ENCODE measurements at places on chromosomes 16 and 17.

DNA sequence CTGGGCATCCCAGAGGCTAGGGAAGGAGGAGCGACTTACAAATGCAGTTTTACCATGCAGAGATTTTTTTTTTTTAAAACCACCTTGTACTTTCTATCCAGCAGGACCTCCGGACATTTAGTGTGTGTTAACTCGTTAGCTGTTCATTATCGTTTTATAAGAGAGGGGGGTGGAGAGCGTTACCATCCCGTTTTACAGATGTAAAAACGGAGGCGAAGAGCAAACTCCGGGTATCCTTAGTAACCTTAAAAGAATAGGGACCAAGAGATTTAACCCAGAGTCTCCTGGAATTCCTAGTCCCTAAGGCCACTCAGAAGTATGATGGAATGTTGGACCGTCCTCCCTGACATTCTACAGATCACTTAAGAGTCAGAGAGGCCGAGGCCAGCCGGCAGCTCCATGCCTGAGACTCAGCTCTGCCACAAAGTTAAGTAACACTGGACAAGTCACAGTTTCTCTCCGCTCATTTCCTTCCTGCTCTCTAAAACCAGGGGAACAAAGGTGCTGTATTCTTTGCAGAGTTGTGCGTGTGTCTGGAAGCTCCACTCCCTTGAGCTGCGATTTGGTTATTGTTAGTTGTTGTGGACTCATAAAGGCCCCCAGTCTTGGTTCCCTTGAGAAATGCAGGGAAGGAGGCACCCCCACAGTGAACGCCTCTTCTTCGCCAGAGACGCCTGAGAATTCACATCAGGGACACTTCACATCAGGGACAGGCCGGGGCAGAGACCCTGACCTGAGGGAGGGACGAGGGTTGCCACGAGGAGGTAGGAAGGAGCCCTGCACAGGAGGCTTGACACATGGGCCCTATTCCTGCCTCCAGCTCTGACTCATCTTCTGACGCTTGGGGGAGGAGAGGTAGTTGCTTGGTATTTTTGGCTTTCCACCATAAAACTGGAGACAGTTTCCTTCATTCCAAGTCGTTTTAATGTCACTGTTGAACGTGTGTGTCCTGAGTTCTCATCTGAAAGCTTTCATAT lies 1.2 kb downstream of the DUSP14 start:
- peak; percentile 11 for DNase-seq

DNA sequence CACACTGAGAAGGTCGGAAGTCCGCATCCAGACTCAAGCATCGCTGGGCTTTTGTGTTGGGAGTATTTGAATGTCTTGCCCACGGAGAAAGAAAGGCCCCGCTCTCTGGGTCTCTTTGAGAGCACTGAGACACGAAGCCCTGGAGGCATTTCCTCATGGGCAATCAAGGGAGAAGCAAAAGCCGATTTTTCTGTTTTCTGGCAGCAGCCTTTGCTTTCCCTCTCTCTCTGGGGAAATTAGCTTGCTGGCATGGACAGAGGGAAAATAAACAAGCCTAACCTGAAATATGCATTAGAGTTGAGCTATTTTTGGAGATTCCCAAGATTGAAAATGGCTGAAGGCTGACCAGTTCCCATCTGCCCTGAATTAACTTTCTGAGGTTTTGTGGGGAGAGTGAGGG lies 238.7 kb downstream of the HAPSTR1 start:
- no peak for DNase-seq

DNA sequence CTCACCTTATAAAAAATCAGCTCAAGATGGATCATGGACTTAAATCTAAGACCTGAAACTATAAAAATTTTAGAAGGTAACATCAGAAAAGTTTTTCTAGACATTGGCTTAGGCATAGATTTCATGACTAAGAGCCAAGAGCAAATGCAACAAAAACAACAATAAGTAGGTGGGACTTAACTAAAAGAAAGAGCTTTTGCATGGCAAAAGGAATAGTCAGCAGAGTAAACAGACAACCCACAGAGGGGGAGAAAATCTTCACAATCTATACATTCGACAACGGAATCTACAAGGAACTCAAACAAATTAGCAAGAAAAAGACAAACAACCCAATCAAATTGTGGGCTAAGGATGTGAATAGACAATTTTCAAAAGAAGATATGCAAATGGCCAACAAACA lies 368.4 kb upstream of the KIF2B start:
- DNase-seq, result no peak

GRCh38 chr17:79002291-79002690 lies 7.3 kb downstream of the CANT1 start:
- DNase-seq, result no peak

- no peak for DNase-seq
These were observed 45.7 kb upstream of the ZNF469 start for GRCh38 chr16:88337021-88337420.

- no peak for DNase-seq
These were observed 3.8 kb upstream of the XYLT1 start for GRCh38 chr16:17474572-17474971.

GRCh38 chr16:71618429-71618828 lies 7.6 kb upstream of the MARVELD3 start:
- no peak for DNase-seq

DNA sequence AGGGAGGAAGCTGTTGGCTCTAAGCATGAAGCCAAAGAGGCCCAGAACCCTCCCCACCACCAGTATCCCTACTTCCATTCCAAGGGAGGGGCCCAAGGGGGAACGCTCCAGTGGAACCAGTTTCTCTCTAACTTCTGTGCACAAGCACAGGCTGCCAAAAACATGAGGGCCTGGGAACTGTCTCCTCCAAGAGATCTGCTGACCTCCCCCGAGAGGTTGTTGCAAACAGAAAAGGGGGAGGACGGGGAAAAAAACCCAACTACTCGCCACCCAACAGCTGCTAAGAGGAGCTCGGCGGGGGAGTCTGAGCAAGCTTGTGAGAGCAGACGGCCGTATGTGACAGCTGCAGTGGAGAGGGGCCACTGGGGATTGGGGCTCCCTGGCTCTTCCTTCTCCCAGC lies 15.7 kb upstream of the SLC35B1 start:
- no peak for DNase-seq

- no peak for DNase-seq
These were observed 51.8 kb downstream of the LYRM1 start for GRCh38 chr16:20952139-20952920.

DNA sequence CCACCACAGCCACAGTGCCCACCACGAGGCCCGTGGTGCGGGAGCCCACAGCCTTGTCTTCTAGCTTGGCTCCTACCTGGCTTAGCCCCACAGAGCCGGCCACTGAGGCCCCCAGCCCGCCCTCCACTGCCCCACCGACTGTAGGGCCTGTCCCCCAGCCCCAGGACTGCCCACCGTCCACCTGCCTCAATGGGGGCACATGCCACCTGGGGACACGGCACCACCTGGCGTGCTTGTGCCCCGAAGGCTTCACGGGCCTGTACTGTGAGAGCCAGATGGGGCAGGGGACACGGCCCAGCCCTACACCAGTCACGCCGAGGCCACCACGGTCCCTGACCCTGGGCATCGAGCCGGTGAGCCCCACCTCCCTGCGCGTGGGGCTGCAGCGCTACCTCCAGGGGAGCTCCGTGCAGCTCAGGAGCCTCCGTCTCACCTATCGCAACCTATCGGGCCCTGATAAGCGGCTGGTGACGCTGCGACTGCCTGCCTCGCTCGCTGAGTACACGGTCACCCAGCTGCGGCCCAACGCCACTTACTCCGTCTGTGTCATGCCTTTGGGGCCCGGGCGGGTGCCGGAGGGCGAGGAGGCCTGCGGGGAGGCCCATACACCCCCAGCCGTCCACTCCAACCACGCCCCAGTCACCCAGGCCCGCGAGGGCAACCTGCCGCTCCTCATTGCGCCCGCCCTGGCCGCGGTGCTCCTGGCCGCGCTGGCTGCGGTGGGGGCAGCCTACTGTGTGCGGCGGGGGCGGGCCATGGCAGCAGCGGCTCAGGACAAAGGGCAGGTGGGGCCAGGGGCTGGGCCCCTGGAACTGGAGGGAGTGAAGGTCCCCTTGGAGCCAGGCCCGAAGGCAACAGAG lies 10.5 kb downstream of the VASN start:
- no peak for DNase-seq

GRCh38 chr16:29985271-29985811 lies 10.1 kb downstream of the HIRIP3 start:
- DNase-seq, result no peak

GRCh38 chr17:7885367-7886226 lies 3.0 kb upstream of the CHD3 start:
- DNase-seq, result peak; percentile 48

GRCh38 chr16:88866151-88866920 lies at the start of gene PABPN1L:
Gene PABPN1L (minus strand): TSS chr16:88866660. CDS start chr16:88866606, 54 bp downstream.
- DNase-seq, result no peak

GRCh38 chr17:40535924-40536294 lies 29.4 kb downstream of the CCR7 start:
- DNase-seq, result no peak

DNA sequence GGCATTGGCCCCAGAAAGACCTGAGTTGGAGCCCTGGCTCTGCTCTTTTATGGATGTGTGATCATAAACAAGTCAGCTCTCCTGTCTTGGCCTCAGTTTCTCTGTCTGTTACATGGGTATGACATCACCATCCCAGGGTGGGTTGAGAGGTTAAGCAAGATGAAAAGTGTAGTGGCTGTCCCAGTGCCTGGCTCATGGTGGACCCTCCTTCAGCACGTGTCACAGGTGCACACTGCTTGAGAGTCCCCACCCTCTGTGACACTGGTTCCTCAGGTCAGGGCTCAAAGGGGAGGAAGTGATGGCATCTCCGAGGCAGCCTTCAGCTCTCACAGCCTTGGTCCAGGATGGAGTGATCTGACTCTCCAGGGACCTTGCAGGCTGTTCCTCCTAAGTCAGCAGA lies 218.4 kb downstream of the HAPSTR1 start:
- no peak for DNase-seq

DNA sequence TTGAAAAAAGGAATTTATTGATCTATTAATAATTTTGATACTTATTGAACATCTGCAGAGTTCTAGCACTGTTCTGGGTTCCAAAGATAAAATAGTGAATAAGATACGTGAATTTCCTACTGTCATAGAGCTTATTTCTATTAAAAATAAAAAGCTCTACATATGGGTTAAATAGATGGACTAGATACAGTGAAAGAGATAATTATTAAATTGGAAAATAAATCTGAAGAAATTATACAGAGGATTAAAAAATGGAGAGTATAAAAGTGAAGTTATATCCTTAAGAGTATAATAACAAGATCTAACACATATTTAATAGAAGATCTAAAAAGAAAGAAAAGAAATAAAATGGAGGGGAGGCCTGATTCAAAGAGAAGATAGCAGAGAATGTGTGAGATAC lies 10.1 kb upstream of the ABCA5 start:
- no peak for DNase-seq

GRCh38 chr16:4214215-4214621 lies 27.7 kb downstream of the SRL start:
- no peak for DNase-seq

GRCh38 chr16:88769617-88770460 lies 15.2 kb downstream of the PIEZO1 start:
- DNase-seq, result peak; percentile 28

- DNase-seq, result peak; percentile 75
These were observed 93.8 kb upstream of the PLEKHM1 start for GRCh38 chr17:45584092-45585036.

DNA sequence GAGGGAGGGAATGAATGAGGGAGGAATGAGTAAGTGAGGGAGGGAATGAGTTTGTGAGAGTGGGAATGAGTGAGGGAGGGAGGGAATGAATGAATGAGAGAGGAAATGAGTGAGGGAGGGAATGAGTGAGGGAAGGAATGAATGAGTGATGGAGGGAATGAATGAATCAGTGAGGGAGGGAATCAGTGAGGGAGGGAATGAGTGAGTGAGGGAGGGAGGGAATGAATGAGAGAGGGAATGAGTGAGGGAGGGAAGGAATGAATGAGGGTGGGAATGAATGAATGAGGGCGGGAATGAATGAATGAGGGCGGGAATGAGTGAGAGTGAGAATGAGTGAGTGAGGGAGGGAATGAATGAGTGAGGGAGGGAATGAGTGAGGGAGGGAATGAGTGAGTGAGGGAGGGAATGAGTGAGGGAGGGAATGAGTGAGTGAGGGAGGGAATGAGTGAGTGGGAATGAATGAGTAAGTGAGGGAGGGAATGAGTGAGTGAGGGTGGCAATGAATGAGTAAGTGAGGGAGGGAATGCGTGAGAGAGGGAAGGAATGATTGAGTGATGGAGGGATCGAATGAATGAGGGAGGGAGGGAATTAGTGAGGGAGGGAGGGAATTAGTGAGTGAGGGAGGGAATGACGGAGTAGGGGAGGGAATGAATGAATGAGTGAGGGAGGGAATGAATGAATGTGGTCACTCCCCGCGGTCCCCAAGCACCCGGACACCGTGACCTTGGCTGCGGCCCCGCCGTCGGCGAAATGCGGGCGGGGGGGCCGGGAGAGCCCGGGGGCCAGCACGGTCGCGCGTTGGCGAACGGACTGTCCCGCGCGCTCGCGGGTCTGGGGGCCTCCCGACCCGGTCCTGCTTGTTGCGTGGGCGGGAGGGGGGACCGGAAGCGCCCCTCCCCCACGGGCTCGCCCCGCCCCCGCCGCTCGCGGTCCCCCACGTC lies 1.1 kb upstream of the UBE2I start:
- DNase-seq, result no peak

DNA sequence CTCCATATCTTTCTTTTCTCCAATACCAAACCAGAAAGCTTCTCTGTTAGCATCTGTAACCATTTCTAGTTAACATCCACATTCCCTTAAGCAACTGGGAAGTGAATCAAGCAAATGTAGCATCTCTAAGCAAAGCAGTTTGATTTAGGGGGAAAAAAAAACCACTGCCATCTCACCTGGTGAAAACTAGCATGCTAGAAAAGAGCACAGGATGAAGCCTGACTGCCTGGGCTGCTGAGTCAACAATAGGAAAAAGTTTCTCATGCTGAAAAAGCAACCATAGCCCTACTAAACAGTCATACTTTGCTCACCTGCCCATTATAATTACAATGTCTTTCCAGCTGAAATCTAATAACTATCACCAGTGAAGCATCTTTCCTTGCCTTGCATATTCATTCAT lies 139.3 kb downstream of the ANKFN1 start:
- no peak for DNase-seq

DNA sequence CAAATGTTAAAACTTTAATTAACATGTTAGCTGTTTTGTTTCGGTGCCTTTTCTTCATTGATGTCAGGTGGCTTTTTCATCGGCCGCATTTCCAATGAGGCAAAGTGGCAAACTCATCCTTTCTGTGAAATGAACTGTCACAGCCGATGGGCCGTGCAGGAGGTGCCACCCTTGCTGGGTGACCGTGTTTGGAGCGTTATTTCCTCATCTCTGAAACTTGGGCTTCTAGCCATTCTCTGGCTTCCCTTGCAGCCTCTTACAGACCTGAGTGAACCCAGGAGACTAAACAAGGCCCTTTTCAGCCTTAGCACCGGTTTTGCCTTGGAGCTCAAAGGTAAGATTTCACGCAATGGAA lies 42.2 kb upstream of the PRSS54 start:
- no peak for DNase-seq

DNA sequence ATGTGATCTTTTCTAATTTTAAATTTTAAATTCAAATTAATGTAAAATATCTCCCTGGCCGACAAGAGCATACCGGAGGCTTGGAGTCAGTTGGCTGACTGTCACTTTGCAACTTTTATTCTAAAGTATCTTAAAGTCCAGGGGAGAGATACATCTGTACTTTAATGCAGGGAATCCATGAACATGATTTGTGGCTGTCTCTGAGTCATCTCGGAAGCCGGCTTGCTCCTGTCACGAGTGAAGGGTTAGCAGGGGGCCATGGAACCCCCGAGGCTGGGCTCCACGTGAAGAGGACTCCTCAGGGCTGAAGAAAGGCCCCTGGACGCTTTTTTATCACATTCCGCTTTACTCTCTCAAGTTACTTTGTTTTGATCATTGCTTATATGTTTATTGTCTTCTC lies 13.3 kb downstream of the TVP23A start:
- DNase-seq, result no peak
